Stimulated activated CD8-positive, alpha-beta memory T cell treated with anti-CD3 and anti-CD28 coated beads, Interleukin-4, amount 100 ng/mL, for 4 hours (primary cell): ENCODE measurements at places on chromosomes 3 and 15.

DNA sequence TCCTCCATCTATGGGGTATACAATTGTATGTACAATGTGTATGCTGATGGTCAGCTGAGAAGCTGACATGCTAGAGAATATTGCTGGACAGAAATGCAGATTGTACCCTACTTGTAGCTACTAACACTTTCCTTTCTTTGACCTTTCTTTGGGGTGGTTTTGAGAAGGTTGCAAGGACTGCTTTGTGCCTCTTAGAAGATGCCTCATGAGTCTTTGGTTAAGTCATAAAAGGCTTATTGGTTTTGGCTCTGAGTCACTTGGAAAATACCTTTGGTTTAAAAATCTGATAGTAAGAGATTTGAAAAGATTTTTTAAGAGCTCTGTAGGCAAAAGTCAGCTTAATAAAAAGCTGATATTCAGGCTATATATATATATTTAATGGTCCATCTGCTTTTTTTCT, 71.5 kb downstream of the ZMAT3 start:
- DNase-seq = no peak

DNA sequence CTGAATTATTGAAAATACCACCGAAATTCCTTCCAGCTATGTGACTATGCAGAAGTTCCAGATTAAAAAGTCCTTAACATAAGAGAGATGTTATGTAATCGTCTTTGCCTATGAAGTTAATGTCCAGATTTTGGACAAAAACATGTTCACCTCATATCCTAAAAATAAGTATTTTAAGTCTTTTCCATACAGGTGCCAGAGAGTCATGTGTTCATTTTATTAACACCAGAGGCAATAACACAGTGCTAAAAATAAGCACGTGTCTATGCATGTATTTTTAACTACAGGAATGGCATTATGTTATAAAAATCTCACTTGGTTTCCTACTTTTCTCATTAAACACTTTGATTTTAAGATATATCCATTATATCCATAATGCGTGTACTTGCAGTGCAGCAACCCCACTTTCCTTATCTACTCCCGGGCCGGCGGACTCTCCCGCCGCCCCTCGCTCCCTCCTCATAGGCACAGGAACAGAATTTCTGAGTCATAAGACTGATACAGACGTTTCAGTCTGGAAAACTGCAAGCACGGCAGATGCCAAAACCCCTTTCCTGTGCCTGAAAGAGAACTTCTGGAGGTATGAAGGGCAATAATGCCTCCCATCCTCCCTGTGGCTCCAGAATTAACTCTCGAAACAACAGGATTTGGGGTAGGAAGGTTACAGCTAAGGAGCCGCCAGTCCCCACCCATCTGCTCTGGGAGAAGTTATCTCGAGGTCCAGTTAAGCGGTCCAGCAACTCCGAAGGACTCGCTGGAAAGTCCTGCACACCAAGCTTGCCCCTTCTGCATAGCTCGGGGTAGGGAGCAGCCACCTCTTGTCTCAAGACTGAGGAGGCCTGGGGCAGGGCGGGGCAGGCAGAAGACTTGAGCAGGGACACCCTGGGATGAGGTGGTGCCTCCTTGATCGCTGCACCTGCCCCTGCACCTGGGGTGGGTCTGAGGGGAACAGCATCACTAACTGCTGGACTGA, 22.3 kb upstream of the PSTPIP1 start:
- DNase-seq = no peak

DNA sequence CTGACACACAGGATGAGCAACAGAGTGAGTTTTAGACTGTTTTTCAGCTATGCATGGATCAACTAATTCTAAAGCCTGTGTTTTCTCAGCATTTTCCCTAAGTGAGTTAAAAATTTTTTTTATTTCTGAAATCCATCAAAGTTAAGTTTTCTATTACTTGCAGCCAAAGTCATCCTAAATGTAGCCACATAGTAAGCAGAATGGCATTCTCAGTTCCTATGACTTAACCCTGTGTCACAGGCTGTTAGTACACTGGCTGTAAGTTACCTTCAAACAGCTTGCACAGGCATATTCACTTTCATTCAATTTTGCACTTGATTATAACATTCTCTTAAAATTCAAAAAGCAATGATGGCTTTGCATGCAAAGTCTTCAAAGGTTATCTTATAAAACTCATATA, 368.2 kb downstream of the OCA2 start:
- no peak for DNase-seq

- DNase-seq = peak; percentile 60
Measured at GRCh38 chr15:84734794-84735479, 13.5 kb upstream of the ZNF592 start.

DNA sequence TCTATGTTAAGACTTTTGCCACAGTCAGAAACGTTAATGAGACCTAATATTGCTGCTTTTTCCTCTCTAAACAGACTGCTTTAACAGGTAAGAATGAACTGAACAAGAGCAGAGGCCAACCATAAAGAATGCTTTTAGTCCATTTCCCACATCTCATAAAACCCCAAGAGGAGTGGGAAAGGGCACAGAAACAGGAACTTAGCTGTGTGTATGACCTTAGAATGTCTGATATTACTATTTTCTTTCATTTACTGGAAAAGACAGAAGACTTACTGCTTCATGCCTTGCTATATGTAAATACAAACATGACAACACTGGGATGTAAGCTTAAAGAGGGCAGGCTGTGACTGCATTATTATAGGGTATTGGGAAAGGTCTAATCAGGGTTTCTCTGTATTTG, 115.0 kb downstream of the ISL2 start:
- DNase-seq = no peak

GRCh38 chr3:107239703-107240102, 137.5 kb upstream of the CCDC54 start:
- DNase-seq = no peak

DNA sequence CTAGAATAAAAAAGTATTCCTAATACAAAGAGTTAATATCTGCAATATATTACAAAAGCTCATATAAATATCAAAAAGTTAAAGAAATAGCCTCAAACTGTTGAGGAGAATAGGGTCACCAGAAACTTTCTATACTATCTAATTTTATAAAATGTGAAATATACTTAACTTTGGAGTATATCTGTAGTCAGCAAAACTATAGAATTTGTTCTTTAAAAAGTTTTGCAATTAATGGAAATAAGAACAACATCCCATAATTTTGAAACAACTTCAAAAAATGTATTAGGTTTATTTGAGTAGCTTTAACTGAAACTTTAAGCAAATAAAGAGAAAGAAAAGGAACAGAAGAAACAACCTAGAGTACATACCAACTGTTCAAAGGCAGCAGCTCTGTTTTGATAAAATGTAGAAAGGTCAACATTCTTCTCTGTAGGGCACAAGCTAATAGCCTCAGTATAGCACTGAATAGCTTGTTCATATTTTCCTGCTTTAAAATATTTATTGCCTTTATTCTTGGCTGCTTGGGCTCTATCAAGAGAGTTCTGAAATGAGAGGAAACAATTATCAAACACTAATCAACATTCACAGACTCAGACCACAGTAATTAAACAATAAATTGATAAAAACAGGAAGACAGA, 14.3 kb downstream of the TOMM70 start:
- no peak for DNase-seq

GRCh38 chr3:78941587-78941986, 826.2 kb downstream of the ROBO1 start:
- DNase-seq = no peak

DNA sequence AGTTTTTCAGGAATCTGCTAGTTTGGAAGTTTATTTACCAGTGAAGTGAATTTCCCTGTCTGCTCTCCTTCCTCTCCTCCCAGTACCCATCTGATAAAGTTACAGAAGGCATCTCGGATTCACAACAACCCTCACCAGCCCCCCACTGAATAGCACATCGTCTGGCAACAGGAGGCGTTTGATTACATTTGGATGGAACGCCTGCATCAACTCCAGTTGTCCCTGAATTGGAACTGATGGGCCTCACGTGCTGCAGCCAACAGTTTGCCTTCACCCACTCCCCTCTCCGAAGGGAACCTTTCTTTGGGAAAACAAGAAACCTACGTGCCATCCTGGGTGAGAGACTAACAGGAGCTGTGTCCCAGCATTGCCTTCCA, 59.5 kb upstream of the BCL6 start:
- DNase-seq = no peak

GRCh38 chr3:46276497-46277099, 34.3 kb downstream of the CCR3 start:
- peak; percentile 56 for DNase-seq

DNA sequence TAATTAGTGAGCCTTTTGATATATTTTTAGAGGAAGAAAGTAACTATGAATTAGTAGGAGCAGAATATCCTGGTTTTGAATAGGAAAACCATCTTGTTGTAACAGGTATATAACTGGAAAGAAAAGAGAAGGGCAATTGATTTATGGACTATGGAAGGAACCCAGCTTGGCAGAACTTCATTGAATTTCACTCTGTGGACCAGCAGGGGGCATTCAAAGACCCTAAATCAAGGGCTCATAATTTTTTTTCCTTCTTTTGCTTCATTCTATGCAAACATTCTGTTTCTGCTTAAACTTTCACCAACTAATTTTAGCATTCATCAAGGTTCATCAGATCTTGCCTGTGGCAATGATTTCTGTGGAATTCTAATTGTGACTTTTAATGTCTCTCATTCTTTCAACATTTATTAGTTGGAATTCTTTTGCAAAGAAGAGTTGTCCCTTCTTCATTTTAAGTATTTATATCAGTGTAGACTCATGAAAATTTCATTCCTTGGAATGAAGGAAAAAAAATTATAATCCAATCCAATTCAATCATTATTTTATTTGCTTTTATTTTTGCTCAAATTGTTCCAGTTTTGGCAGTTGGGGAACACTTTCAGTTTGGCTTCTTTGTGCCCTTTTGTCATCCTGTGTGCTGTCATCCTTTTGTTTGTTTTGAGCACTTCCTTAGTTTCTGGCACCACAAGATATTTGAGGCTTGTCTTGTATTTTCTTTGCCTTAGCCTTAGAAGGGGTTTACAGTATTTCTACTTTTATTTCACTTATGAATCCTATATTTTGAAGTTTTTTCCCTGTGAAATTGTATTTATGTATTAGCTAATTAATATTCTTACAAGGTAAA, 30.4 kb downstream of the NXPE3 start:
- DNase-seq = no peak

- DNase-seq = no peak
Measured at GRCh38 chr3:64082411-64082810, 59.1 kb upstream of the PSMD6 start.

GRCh38 chr15:24627443-24627842, 48.1 kb upstream of the NPAP1 start:
- no peak for DNase-seq

- no peak for DNase-seq
Measured at GRCh38 chr3:103127098-103127630, 692.3 kb downstream of the ZPLD1 start.

DNA sequence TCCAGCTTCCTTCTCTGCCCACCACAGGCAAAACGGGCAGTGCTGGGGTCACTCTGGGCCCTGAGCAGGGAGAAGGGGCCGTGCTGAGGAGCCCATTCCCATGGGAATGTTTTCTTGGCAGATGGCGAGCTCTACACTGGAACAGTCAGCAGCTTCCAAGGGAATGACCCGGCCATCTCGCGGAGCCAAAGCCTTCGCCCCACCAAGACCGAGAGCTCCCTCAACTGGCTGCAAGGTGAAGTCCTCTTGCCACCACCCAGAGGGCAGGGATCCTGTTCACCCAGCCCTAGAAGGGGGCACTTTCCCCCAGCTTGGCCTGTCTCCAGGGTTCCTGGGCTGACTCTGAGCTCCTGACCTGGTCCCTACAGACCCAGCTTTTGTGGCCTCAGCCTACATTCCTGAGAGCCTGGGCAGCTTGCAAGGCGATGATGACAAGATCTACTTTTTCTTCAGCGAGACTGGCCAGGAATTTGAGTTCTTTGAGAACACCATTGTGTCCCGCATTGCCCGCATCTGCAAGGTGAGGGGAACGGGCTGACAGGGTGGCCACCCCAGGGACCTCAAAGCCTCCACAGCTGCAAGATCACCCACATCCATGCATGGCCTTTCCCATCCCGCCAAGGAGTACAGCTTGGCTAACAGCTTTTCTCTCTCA, 12.4 kb downstream of the CIB1 start:
- no peak for DNase-seq

- no peak for DNase-seq
Measured at GRCh38 chr15:45549541-45550220, 27.1 kb upstream of the SLC30A4 start.

DNA sequence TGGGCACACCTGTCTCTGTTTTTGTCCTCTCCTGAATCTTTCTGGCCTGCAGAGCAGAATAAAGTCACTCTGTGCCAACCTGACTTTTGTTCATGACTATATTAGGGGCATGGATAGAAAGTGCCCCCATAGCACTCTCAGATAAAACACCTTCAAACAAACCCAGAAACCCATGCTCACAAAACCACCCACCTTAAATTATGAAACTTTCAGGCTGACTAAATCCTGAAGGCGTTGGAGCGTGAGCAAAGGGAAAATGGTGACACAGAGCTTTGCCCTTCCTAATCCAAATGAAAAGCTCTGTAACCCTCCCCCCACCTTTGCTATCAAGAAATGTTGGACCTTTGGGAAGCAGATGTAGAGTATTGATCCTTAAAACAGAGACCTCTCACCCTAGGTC, 138.9 kb downstream of the IGF1R start:
- DNase-seq = no peak

DNA sequence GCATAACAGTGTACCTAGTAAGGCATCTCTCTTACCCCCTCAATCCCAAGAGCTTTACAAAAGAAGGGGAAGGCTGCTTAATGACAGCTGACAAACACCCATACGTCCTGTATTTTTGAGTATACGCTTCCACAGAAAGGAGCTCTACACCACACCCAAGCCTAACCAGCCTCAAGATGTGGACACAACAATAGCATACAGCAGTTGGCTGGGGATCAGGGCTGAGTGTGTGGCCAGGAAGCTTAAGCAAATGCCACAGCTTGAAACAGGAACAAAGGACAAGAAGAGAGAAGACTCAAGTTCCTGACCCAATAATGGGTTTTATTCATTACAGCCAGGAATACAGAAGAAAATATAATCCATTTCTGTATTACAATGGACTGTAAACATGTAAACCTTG, 6.9 kb downstream of the HEXA start:
- no peak for DNase-seq

GRCh38 chr3:158026236-158026635, 80.0 kb downstream of the SHOX2 start:
- no peak for DNase-seq

DNA sequence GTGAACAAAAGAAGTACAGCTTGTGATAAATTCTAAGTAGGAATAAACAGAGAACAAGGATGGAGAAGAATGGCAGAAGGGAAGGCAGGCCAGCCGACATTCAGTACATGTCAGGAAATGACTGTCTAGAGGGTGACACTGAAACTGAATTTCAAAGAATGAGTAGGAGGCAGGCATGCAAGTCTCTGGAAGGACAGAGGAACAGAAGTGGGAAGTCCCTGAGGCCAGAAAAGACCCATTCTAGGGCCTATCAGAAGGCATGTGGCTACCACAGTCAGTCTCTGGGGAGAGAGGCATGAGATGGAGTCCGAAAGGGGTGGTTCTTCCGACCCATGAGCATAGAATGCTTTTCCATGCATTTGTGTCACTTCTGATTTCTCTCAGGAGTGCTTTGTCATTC, 243.5 kb upstream of the UBE2E2 start:
- no peak for DNase-seq
